ENCODE measurements at places on chromosomes 3 and 15. TPM values are rescaled to one million over a fixed set of nuclear protein-coding genes. Genes with fewer than 3 reads are reported as not detected.

DNA sequence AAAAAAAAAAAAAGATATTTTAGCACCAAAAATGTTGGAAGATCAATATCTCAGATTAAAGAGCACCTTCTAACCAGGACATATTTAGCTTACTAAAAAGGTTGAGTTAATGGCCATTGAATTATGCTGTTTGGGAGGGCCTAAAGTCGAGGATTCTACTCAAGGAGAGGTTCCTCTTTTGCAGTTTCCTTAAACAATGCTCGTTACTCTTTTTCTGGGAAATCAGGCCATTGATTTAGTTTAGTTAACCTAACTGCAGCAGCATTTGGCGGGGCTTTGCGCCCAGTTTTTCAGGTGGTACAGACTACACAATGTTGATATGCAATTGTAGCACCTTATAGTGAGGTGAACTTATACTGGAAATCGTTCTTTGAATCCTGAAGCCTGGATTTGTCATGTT lies 6.8 kb downstream of the ABHD2 start:
- H3K27me3 ChIP-seq = no peaks in the 10 kb centered on the region
- H3K4me1 ChIP-seq = peaks cover 34% of the 10 kb centered on the region
- no peak for DNase-seq
- no peak overlapping the region for H3K4me3 ChIP-seq
- no peak overlapping the region for H3K27ac ChIP-seq
- H3K36me3 ChIP-seq = peaks cover 21% of the 10 kb centered on the region

- no peaks in the 10 kb centered on the region for H3K36me3 ChIP-seq
- H3K27me3 ChIP-seq = peaks cover 4% of the 10 kb centered on the region
- no peaks in the 10 kb centered on the region for H3K4me1 ChIP-seq
- DNase-seq = no peak
Observed at GRCh38 chr15:69656271-69657030, 203.8 kb downstream of the RPLP1 start.

DNA sequence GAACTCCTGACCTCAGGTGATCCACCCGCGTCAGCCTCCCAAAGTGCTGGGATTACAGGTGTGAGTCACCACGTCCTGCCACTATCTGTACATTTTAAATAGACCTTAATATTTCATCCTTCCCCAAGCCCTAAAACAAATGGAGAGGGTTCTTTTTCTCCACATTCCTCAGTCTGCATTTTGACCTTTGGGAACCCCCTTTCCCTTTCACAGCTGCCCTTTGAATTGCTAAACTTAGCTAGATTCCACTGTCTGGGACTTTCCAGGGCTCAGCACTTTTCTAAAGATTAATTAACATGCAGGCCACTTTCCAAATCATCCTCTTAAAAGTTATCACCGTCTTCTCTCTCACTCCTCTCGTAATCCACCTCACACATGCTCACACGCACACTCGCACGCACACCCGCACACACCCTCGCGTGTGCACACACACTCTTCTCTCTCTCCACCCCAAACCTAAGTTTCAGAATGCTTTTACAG lies 124.2 kb downstream of the TMCO5A start:
- H3K36me3 ChIP-seq = no peaks in the 10 kb centered on the region
- peaks cover 23% of the 10 kb centered on the region for H3K27me3 ChIP-seq
- no peak overlapping the region for H3K27ac ChIP-seq

- H3K4me1 ChIP-seq = peaks cover 1% of the 10 kb centered on the region
- H3K36me3 ChIP-seq = peaks cover 45% of the 10 kb centered on the region
- no peak for DNase-seq
- no peak overlapping the region for H3K4me3 ChIP-seq
- H3K27ac ChIP-seq = no peak overlapping the region
Observed at GRCh38 chr3:53089511-53089910, 40.7 kb downstream of the RFT1 start.

DNA sequence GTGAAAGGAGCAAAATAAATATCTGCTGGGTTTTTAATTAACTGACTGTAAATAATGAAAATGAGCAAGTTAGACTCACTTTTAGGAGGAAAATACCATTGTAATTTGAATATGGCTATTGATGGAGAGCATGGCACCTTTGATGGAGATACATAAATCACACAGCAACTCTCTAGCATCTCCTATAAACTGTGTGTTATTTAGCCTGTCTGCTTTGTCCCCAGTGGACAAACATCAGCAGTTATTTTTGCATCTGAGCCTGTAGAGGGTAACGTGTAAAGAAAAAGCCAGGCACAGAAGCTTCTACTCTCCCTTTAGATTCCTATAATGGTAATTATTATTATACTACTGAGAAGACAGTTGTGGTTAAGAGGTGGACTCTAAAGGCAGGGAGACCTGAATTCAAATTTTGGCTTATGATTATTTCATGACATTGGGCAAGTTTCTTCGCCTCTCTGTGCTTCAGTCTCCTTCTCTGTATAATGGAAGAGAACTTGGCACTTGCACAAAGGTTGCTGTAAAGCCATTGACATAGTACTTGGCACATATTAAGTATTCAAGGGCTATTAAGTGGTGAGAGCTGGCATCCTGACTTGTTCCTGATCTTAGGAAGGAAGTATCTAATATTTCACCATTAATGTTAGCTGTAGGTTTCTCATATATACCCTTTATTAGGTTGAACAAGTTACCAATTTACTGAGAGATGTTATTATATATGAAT lies 289.5 kb upstream of the TRIM42 start:
- DNase-seq = no peak
- peaks cover 2% of the 10 kb centered on the region for H3K27me3 ChIP-seq
- H3K27ac ChIP-seq = no peak overlapping the region
- H3K4me1 ChIP-seq = no peaks in the 10 kb centered on the region
- H3K36me3 ChIP-seq = no peaks in the 10 kb centered on the region

The CFAP92 gene
- 0.88 TPM for total RNA-seq
